Lung microvascular endothelial cell (primary cell): ENCODE measurements at places on chromosomes 6 and 20. TPM values are rescaled to one million over a fixed set of nuclear protein-coding genes. Genes with fewer than 3 reads are reported as not detected.

TOMM6 gene
- 42.5 and 61.2 TPM in 2 replicates for total RNA-seq

UBE3D gene
- total RNA-seq: 1.8 and 2.6 TPM in 2 replicates

RAET1E gene
- total RNA-seq: under 0.01 TPM in 1 of 2 replicates, not detected in the other

HLA-DPB1 gene
- 7.3 and 12.2 TPM in 2 replicates for total RNA-seq
